ENCODE measurements at places on chromosomes 4 and X. TPM values are rescaled to one million over a fixed set of nuclear protein-coding genes. Genes with fewer than 3 reads are reported as not detected.
A peak's percentile ranks its signal among the peaks of the same experiment; 100 is the strongest.

The HELT gene
- not detected for total RNA-seq

GRCh38 chrX:120452131-120452530 lies 17.0 kb downstream of the LAMP2 start:
- no peak overlapping the region for H3K4me3 ChIP-seq
- H3K27me3 ChIP-seq = no peaks in the 10 kb centered on the region
- peak overlapping the region; percentile 23 for H3K27ac ChIP-seq
- DNase-seq = peak; percentile 48

DNA sequence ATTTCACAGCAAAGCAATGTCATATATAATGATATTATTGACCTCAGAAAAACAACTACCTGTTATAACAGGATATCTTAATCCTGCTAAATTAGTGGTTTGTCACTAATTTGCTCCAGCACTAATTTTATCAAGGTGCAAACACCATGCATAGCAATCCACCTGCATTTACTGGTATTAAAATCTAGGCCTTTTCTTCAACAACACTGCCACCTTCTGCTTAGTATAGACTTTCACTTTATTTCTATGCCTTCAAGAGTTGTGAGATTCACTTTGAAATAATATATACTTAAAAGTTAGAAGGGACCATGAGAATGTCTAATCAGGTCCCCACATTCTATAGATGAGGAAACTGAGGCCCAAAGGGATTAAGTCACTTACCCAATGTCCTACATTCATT lies 82.1 kb upstream of the IQCM start:
- H3K36me3 ChIP-seq = no peaks in the 10 kb centered on the region
- no peak overlapping the region for H3K4me3 ChIP-seq
- DNase-seq = peak; percentile 42
- H3K27ac ChIP-seq = no peak overlapping the region
- H3K27me3 ChIP-seq = no peaks in the 10 kb centered on the region

- H3K36me3 ChIP-seq = no peaks in the 10 kb centered on the region
- no peak overlapping the region for H3K4me3 ChIP-seq
- H3K4me1 ChIP-seq = no peaks in the 10 kb centered on the region
- H3K27ac ChIP-seq = no peak overlapping the region
Measured at GRCh38 chr4:37792241-37792640, 34.2 kb upstream of the PGM2 start.

The HSFX2 gene
- total RNA-seq = not detected

The HPGDS gene
- not detected for total RNA-seq

- no peak overlapping the region for H3K4me3 ChIP-seq
- H3K36me3 ChIP-seq = no peaks in the 10 kb centered on the region
- peaks cover 6% of the 10 kb centered on the region for H3K4me1 ChIP-seq
- H3K27me3 ChIP-seq = no peaks in the 10 kb centered on the region
- H3K27ac ChIP-seq = no peak overlapping the region
Measured at GRCh38 chr4:109128589-109128988, 173.9 kb downstream of the COL25A1 start.

- no peaks in the 10 kb centered on the region for H3K36me3 ChIP-seq
- peaks cover 11% of the 10 kb centered on the region for H3K4me1 ChIP-seq
- peaks cover 6% of the 10 kb centered on the region for H3K27me3 ChIP-seq
- no peak overlapping the region for H3K4me3 ChIP-seq
- no peak overlapping the region for H3K27ac ChIP-seq
Measured at GRCh38 chr4:128653527-128654444, 155.7 kb upstream of the JADE1 start.

DNA sequence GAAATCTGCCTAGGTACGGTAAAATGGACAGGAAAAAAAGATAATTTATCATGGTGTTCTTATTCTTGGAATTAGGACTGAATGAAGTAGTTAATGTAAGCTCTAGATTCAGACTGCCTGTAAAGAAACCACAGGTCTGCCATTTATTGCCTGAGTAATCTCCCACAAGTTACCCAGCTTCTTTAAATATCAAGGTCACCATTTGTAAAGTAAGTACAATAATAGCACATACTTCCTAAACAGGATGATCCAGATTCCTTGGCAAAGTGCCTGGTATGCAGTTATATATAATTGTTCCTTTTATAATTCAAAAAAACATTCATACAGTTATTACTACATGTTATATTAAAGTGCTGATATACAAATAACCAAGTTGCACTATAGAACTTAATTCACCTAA lies 368.6 kb downstream of the HNRNPD start:
- DNase-seq = no peak
- H3K4me3 ChIP-seq = no peak overlapping the region
- no peaks in the 10 kb centered on the region for H3K36me3 ChIP-seq
- no peaks in the 10 kb centered on the region for H3K4me1 ChIP-seq

The AGA gene
- 7.2 TPM for total RNA-seq

- H3K4me3 ChIP-seq = no peak overlapping the region
- H3K27me3 ChIP-seq = no peaks in the 10 kb centered on the region
- H3K27ac ChIP-seq = no peak overlapping the region
- H3K4me1 ChIP-seq = no peaks in the 10 kb centered on the region
- DNase-seq = no peak
Measured at GRCh38 chr4:155336242-155336641, 40.5 kb downstream of the MAP9 start.

GRCh38 chrX:100584611-100585010 lies at the start of gene TNMD:
TSS of gene TNMD (plus strand) at chrX:100584936. CDS start at chrX:100585019, 83 bp downstream.
- no peak within 1 kb of the TSS for H3K27ac ChIP-seq
- no peak for DNase-seq
- peaks cover 13% of the 10 kb centered on the region for H3K4me1 ChIP-seq
- H3K4me3 ChIP-seq = no peak within 1 kb of the TSS

The MAGEE2 gene
- total RNA-seq = not detected

The FRMPD3 gene
- 2.3 TPM for total RNA-seq

DNA sequence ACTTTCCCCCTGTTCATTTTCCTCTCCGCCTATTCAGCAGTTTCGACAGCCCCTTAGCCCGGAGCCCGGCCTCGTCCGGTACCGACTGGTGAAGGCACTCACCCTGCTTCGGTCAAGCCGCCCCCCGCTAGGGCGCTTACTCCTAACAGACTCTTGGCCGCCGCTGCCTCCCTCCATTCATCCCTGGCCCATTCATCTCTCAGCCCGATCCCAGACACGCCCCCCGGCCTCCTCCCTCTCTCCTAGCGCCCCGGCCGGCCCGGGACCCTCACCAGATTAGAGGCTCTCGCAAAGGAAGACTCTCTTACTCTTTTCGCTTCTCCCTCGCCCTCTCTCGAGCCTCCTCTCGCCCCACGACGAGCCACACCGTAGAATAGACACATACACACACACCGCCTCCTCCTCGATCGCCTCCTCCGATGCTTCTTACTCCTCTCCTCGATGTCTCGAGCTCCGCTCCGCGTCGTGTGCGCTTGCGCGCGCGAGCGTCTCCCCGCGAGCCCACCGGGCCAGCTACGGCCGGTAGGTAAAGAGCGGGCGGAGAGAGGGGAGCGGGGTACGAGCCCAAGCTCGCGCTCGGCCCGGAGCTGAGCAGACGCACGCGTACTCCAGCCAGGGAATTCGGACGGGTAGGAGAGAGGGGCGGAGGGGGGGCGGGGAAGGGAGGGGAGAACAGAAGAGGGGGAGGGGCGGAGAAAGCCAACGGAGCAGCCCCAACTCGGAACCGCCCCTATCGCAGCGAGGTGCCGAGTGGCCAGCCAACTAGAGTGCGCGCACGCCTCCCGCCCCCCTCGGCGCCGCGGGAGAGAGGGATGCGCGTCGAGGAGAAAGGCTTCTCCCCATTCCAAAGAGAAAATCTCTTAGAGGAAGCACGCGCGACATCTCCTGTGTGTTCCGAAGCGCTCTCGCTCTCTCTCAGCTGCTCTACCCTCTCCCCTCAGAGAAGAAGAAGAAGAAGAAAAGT lies at the start of gene WNK3:
Gene WNK3, minus strand, starts transcription at position 633 of the 964 bp plus-strand sequence.
- H3K36me3 ChIP-seq = no peaks in the 10 kb centered on the region
- H3K27ac ChIP-seq = peak within 1 kb of the TSS; percentile 94
- no peaks in the 10 kb centered on the region for H3K4me1 ChIP-seq
- H3K4me3 ChIP-seq = peak within 1 kb of the TSS; percentile 64
- peak; percentile 88 for DNase-seq

DNA sequence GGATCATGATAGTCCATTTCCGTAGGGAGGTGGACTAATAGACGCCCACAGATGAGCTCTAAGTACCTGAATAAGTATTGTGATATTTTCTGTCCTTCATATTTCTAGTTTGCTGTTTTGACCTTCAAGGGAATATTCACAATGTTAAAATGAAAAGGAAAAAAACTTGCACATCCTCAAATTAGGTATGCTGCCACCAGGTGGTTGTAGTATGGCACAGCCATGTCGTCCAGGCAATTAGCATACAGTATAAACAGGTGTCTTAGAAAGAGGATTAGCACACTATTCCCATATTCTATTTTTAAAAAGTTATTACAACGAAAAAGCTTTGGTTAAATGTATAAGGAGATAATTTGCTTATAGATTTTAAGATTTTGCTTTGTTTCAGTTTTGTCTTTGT lies 802.0 kb downstream of the RPA4 start:
- H3K4me3 ChIP-seq = no peak overlapping the region
- DNase-seq = peak; percentile 61
- H3K27me3 ChIP-seq = no peaks in the 10 kb centered on the region
- no peak overlapping the region for H3K27ac ChIP-seq

The LNX1 gene
- 2.0 TPM for total RNA-seq

The F8A3 gene
- 0.63 TPM for total RNA-seq

The SNCA gene
- 87.8 TPM for total RNA-seq

The BTK gene
- total RNA-seq = not detected

- no peak overlapping the region for H3K27ac ChIP-seq
- H3K27me3 ChIP-seq = no peaks in the 10 kb centered on the region
- no peaks in the 10 kb centered on the region for H3K4me1 ChIP-seq
- no peak overlapping the region for H3K4me3 ChIP-seq
Measured at GRCh38 chr4:54077812-54078211, 13.4 kb upstream of the CHIC2 start.

The PAGE4 gene
- not detected for total RNA-seq

DNA sequence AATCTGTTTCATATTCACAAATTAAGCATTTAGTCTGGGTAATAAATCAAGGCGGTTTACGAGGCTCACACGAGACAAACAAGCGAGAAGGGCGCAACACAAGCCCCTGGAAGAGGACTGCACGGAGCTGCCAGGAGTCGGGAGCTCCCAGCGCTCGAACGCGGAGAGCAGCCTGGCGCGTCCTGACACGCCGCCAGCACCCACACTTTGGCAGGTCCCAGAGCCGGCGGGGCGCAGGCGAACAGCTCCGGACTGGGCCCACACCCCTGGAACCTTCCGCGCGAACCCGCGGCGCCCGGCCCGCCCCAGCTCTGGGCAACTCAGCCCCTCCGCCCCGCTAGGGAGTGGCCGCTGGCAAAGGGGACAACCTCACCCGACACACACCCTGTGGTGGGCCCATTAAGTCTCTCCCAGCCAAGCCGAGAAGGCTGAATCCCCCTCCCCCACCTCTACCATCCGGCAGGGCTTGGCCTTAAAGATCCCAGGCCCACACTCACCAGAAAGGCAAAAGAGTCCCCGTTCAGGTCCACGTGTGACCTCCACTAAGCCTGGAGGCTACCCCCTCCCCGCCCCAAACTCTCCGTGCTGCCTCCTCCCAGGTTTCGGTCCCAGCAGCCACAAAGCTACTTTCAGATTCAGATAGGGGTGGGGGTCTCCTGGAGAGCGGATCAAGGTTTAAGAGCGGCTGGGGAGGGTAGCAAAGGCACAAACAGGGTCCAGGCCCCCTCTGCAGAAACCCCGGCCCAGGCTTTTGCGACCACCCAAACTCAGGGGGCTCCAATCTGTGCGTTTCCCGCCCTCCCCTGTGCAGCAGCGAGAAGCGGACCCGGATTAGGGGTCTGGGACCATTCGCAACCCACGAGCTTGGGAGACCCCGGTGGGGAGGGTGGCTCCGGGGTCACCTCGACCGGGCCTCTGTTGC lies 47.5 kb upstream of the BCOR start:
- H3K4me1 ChIP-seq = peaks cover 40% of the 10 kb centered on the region
- no peak overlapping the region for H3K27ac ChIP-seq
- peaks cover 51% of the 10 kb centered on the region for H3K27me3 ChIP-seq
- no peaks in the 10 kb centered on the region for H3K36me3 ChIP-seq

GRCh38 chr4:36502350-36502749 lies 220.9 kb downstream of the DTHD1 start:
- no peaks in the 10 kb centered on the region for H3K27me3 ChIP-seq
- no peak for DNase-seq
- H3K4me3 ChIP-seq = no peak overlapping the region
- H3K36me3 ChIP-seq = no peaks in the 10 kb centered on the region
- H3K27ac ChIP-seq = no peak overlapping the region
- H3K4me1 ChIP-seq = no peaks in the 10 kb centered on the region

The NDNF gene
- total RNA-seq = 4.8 TPM

DNA sequence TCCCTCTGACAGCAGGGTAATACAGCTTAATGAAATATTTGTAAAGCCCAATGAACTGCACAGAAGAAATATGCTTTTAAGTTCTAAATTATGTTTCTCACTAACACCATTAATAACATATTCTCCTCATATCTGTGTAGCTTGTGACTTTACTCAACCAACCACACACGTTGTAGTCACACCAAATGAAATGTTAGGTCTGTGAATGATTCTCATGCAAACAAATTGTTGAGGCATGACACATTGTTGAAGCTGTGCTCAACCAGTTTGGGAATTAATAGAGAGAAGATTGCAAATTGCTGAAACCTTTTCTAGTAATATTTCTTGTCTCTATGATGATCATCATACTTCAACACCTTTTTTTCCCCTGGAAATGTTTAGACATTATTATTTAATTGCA lies 645.9 kb downstream of the PCDH7 start:
- H3K27ac ChIP-seq = no peak overlapping the region
- no peaks in the 10 kb centered on the region for H3K4me1 ChIP-seq
- H3K4me3 ChIP-seq = no peak overlapping the region
- no peaks in the 10 kb centered on the region for H3K27me3 ChIP-seq

DNA sequence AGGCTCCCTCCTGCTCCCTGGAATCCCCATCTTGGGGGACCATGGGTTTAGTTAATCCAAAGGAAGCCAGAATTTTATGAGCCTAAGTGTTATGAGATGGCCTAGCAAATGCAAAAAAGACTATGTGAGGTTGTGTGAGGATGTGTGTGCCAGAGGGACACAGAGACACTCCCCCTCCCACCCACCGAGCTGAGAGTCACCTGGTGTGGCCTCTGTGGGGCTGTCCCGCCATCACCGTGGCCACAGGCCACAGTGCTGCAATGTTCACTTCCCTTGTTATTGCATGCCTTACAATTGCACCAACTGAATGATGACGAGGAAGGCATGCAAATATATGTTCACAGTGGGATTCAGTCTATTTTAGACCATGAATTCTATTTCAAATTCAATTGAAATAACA lies 601 bp upstream of the FGFBP2 start:
- H3K27me3 ChIP-seq = no peaks in the 10 kb centered on the region
- no peak for DNase-seq
- H3K4me3 ChIP-seq = no peak overlapping the region
- no peaks in the 10 kb centered on the region for H3K36me3 ChIP-seq
